ENCODE measurements at places on chromosomes 5 and 9. TPM values are rescaled to one million over a fixed set of nuclear protein-coding genes. Genes with fewer than 3 reads are reported as not detected.

The PARP8 gene
- 48.7 TPM for total RNA-seq

The GABRA6 gene
- total RNA-seq, result 0.31 TPM

DNA sequence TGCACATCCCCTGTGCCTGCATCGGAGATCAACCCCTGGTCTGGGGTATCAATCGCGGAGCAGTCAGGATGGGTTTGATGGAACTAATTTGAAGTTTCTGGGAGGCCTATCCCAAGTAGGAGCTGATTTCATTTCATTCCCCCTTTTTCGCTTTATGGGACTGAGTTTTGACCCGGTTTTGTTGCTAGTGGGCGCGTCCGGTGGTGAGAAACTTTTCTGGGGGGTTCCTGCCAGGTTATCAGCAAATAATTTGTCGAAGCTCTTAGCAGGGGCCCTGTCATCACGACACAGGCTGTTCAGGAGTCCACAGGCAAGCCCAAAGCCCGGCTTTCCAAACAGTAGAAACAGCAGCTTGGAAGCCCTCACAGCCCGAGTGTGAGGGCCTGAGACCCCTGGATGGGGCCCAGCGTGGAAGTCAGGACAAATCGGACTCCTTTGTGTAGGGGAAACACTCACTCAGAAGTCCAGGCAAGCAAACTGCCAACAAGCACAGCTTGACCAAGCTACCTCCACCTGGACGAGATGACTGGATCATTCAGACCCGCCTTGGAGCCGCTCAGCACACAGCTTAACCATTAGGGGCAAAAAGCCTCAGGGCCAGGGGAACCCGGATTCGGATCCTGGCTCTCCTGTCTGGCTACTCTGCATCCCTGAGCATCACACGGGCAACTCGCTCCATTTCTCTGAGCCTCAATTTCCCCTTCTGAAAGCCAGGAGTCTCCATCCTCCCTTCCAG lies 64.4 kb upstream of the BARHL1 start:
- DNase-seq, result no peak

- DNase-seq, result no peak
Observed at GRCh38 chr5:82912462-82912861, 164.7 kb downstream of the TMEM167A start.

GRCh38 chr5:89350684-89351083 lies 467.7 kb upstream of the MEF2C start:
- DNase-seq, result no peak

DNA sequence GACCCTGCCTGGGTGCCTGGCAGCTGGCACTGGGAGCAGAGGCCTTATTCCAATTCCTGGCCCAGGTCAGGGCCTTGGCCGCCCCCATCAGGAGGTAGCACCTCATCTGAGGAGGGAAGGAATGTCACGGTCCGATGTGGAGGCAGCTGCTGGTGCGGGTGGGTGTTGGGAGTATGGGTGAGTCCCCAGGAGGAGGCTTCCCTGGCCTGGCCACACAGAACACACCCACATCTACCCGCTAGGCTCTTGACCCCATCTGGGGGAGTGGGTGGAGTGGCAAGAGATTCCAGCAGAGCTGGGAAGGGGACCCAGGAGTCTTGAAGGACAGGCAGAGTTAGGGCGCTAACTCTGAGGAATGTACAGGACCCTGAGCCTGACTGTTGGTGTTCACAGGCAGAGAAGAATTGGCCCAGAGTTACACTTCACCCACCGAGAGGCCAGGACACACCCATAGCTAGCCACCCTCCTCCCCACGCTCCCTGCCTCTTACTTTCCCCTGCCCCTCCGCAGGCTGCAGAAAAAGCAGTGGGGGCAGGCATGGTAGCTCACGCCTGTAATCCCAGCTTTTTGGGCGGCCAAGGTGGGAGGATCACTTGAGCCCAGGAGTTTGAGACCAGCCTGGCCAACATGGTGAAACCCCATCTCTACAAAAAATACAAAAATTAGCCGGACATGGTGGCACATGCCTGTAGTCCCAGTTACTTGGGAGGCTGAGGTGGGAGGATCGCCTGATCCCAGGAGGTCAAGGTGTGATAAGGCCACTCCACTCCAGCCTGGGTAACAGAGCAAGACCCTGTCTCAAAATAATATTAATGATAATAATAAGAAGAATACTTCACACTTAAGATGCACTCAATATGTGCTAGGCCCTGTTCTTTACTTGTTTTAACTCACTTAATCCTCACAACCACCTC lies 6.0 kb downstream of the OLFML2A start:
- DNase-seq, result no peak
